ENCODE measurements at places on chromosomes 5 and 9.
A peak's percentile ranks its signal among the peaks of the same experiment; 100 is the strongest.

- DNase-seq, result no peak
Observed at GRCh38 chr5:143186623-143187022, 216.9 kb downstream of the NR3C1 start.

GRCh38 chr9:38289236-38289865 lies 103.2 kb upstream of the ALDH1B1 start:
- no peak for DNase-seq

DNA sequence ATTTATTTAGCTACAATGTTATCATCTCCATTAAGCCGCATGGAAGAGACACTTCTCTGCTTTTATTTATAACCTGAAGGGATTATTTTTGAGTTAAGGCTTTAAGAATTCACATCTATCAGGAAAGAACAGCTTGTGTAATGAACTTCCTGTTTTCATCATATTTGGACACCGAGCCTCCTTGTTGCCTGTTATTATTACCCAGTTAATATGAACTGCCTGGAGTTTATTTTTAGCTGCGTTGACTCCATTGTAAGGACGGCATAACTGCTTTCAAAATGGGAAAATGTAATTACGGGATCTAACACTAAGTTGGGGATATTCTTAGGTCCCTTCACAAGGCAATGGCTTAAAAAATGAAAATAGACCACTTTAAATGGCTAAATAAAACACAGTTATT lies 89.0 kb upstream of the NR4A3 start:
- peak; percentile 65 for DNase-seq

DNA sequence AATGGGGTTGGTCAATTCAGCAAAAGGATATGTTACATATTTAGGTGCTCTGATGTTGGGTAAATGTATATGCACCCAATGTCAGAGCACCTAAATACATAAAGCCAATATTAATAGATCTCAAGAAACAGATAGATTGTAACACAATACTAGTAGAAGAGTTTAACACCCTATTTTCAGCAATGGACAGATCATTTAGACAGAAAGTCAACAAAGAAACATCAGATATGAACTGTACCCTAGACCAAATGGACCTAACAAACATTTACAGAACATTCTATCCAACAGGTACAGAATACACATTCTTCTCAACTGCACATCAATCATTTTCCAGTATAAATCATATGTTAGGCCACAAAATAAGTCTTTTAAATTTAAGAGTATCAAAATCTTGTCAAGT lies 35.2 kb downstream of the FANCC start:
- DNase-seq, result no peak

GRCh38 chr9:2281803-2282185 lies 266.6 kb downstream of the SMARCA2 start:
- DNase-seq, result no peak
